Prostate gland (tissue), 2 donors: ENCODE measurements at places on chromosomes 2 and 18.

GRCh38 chr2:18180031-18180610, 301.7 kb downstream of the KCNS3 start:
- no peak for DNase-seq

GRCh38 chr2:27962006-27962405, 71.5 kb downstream of the BABAM2 start:
- no peak for DNase-seq

GRCh38 chr18:9466127-9466526, 9.2 kb upstream of the RALBP1 start:
- DNase-seq = no peak

DNA sequence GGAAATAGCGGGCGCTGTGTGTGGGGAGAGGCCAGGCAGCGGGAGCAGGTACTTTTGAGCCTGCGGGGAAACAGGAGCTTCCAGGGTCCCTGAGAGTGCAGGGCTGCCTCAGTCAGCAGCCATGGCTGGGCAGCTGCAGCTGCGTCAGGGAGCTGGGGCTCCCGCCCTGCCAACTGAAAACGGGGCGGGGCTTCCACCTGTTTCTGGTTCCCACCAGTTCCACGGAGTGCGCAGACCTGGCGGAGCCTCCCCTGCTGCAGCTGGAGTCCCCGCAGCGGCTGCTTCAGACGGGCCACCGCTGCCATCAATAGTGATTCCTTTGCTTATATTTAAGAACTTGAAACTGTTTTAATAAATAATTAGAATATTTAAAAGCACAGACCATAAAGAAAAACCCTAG, 30.6 kb upstream of the RPRM start:
- no peak for DNase-seq

DNA sequence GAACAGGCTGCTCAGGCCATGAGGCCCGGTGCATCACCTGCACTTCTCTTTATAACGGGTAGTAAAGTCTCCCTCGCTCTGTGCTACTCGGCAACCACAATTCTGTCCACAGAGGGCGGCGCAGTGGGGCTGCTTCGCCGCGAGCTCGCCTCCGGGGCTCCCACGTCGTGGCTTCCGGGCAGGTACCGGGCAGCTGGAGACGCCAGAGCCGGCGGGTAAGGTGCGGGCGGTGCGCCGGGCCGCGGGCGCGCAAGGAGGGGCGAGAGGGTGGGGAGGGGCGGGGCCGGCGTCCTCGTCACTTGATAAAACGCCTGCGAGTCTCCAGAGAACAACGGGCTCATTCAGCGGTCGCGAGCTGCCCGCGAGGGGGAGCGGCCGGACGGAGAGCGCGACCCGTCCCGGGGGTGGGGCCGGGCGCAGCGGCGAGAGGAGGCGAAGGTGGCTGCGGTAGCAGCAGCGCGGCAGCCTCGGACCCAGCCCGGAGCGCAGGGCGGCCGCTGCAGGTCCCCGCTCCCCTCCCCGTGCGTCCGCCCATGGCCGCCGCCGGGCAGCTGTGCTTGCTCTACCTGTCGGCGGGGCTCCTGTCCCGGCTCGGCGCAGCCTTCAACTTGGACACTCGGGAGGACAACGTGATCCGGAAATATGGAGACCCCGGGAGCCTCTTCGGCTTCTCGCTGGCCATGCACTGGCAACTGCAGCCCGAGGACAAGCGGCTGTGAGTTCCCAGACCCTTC, at the start of gene ITGA6:
TSS of gene ITGA6 (plus strand) at position 331 of the 734 bp plus-strand sequence.
- DNase-seq = peak; percentile 90

DNA sequence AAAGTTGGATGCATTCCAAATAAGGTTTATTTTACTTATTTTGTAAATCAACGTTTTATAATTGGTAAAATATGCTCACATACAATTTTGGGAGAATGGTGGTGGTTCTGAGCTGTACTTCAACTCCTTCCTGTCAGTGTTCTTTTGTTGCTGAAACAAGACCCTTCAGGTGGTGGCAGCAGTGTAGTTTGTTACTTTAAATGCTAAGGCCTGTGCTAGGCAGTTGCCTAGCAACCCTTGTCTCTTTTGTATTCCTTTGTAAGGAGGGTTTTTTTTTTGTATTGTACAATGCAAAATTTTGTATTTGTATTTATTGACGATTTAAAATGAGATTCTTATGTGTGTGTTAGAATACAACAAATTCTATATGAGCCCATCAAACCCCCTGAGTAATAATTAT, 166.0 kb upstream of the FAM98A start:
- DNase-seq = peak; percentile 16

DNA sequence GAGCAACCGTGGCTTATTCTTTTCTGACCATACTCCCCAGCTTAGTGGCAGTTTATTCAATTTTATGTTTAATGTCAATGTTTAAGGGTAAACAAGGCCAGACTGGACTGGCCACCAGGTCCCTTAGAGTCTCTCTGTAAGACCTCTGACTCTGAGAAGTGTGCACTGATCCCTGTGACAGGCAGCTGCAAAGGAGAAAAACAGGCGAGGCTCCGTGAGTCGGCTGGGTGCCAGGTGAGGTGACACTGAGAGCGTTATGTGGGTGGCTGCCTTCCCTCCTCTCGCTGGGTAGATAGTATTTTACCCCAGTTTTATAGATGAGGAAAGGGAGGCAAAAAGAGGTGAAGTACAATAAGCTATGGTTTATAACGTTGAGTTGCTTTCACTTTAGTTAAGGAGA, 139.4 kb upstream of the HDAC4 start:
- DNase-seq = no peak

- DNase-seq = no peak
These were observed 127.8 kb downstream of the FBXO15 start for GRCh38 chr18:74019864-74020263.

DNA sequence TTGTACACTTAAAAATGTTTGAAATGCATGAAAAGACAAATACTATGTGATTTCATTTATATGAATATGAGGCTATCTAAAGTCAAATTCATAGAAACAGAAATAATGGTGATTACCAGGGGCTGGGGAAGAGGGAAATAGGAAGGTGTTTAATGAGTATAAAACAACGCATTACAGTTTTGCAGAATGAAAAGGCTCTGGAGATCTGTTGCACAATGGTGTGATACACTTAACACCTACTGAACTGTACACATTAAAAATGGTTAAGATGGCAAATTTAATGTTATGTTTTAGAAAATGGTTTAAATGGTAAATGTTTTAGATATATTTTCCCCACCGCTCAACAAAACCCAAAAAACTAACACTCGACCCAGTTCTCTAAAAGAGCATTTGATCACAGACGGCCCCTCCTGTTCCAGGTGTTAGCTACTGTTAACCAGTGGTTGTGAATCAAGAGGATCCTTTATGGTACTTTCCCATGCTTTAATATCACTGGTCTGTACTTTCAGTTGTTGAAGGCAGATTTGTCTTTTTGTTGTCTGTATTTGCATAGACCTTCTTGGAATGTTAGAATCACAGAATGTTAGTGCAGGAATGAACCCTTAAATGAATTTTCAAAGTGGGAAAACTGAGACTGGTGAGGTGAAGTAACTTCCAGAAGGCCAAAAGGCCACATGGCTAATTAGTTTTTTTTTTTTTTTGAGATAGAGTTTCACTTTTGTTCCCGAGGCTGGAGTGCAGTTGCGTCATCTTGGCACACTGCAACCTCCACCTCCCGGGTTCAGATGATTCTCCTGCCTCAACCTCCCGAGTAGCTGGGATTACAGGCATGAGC, 10.2 kb downstream of the RAB10 start:
- no peak for DNase-seq

GRCh38 chr18:50340078-50340477, 34.8 kb upstream of the SKA1 start:
- no peak for DNase-seq

DNA sequence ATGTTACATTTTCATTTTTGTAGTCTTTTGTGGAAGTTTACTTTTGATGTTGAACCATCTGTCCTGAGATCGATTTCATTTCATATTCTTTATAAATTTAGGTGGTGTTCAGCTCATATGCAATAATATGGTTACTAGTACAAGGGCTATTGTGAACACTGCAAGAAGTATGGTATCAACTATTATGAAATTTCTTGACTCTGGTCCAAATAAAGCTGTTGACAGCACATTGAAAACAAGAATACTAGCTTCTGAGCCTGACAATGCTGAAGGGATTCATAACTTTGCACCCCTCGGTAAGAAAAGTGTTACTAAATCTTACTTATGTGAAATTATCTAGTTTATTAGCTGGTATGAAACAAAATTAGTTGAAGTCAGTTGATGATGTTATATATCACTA, 124.9 kb upstream of the TTC27 start:
- no peak for DNase-seq
